Mesenchymal stem cell (in vitro differentiated cells and primary cell): ENCODE measurements at places on chromosomes 12 and 14.

DNA sequence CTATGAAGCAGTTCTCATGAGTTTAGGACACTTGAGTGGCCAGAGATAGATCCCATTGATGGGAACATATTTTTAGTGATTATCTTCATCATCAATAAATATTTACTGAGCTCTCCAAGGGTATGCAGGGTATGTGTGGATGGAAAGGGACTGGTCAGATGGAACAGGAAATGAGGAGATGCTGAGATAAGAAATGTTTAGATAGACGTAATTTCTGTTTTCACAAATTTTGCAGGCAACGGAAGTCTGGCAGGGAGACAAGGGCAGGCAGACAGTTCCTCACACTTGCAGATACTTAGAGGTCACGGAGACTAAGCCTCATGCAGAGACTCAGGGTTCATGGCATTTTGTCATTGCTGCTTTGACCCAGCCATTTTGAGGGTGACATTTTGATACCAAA is 24.3 kb downstream of the BCL2L14 start:
- DNase-seq, result peak; percentile 86
- H3K4me1 ChIP-seq, result peaks cover 2% of the 10 kb centered on the region
- H3K27me3 ChIP-seq, result no peaks in the 10 kb centered on the region
- no peak overlapping the region for H3K4me3 ChIP-seq
- H3K36me3 ChIP-seq, result no peaks in the 10 kb centered on the region

DNA sequence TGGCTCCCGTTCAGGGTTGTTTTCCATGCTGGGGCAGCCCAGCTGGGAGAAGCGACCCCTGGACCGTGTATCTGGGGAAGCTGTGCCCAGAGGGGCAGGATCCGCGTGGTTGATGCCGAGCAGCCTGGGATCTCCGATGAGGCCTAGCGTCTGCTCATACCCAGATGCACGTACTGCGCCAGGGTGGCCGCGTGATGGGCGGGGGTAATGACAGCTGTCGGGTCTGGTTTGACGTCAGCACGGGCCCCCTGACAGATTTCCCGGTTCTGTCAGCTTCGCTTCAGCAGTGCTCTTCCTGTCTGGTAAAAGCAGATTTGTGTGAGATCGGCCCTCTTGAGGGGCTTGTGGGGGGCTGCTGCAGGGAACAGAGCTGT is 147.3 kb downstream of the TSPAN9 start:
- no peaks in the 10 kb centered on the region for H3K27me3 ChIP-seq
- no peak for DNase-seq
- no peak overlapping the region for H3K4me3 ChIP-seq
- peaks cover 30% of the 10 kb centered on the region for H3K36me3 ChIP-seq

GRCh38 chr12:26966842-26967241 is 28.6 kb downstream of the FGFR1OP2 start:
- H3K4me3 ChIP-seq, result no peak overlapping the region
- no peak for DNase-seq
- H3K4me1 ChIP-seq, result no peaks in the 10 kb centered on the region
- peaks cover 5% of the 10 kb centered on the region for H3K36me3 ChIP-seq

GRCh38 chr14:105944632-105945610 is 418.5 kb downstream of the TMEM121 start:
- H3K36me3 ChIP-seq, result no peaks in the 10 kb centered on the region
- H3K4me1 ChIP-seq, result no peaks in the 10 kb centered on the region
- H3K4me3 ChIP-seq, result no peak overlapping the region
- H3K27ac ChIP-seq, result no peak overlapping the region

DNA sequence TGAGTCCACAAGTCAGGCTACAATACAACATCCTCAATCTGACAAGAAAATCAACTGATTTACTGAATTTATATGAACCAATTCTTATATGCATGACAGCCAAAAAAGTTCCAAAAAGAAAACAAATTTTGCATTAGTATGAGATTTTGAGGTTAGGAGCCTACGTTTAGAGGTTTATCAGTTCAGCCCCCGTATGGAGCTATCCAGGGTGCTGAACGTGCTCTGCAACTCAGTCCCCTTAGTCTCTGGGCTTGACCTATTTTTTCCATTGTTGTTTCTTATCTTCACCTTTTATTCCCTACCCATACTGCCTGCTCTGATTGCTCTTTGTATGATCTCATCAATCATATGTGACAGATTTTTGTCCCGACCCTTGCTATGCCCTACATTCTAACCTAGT is 693.0 kb downstream of the NRXN3 start:
- H3K4me3 ChIP-seq, result no peak overlapping the region
- DNase-seq, result peak; percentile 39
- no peaks in the 10 kb centered on the region for H3K4me1 ChIP-seq

GRCh38 chr12:41188841-41189394 is 798 bp downstream of the PDZRN4 start:
- no peaks in the 10 kb centered on the region for H3K36me3 ChIP-seq
- peaks cover 18% of the 10 kb centered on the region for H3K4me1 ChIP-seq
- H3K27ac ChIP-seq, result no peak overlapping the region

GRCh38 chr12:12531194-12531593 is 31.5 kb downstream of the DUSP16 start:
- no peaks in the 10 kb centered on the region for H3K36me3 ChIP-seq
- peaks cover 7% of the 10 kb centered on the region for H3K4me1 ChIP-seq
- no peaks in the 10 kb centered on the region for H3K27me3 ChIP-seq
